ENCODE measurements at places on chromosomes 3 and 15.

DNA sequence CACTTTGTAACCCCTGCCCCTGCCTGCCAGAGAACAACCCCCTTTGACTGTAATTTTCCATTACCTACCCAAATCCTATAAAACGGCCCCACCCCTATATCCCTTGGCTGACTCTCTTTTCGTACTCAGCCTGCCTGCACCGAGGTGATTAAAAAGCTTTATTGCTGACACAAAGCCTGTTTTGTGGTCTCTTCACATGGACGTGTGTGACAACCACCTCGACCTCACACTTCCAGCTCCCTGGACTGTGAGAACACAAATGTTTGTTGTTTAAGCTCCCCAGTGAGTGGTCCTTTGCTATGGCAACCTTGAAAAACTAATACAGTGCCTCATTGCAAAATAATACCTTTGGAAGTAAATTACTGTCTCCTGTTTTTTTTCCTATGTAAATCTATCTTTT is 299.2 kb upstream of the POU1F1 start:
- DNase-seq, result no peak

GRCh38 chr3:1609416-1609815 is 489.2 kb upstream of the CNTN4 start:
- DNase-seq, result no peak

- DNase-seq, result no peak
Observed at GRCh38 chr3:141914311-141914710, 37.9 kb downstream of the ATP1B3 start.

GRCh38 chr3:124410471-124410870 is 319.8 kb upstream of the UMPS start:
- no peak for DNase-seq

- DNase-seq, result no peak
Observed at GRCh38 chr3:72892081-72892775, 4.4 kb downstream of the GXYLT2 start.

DNA sequence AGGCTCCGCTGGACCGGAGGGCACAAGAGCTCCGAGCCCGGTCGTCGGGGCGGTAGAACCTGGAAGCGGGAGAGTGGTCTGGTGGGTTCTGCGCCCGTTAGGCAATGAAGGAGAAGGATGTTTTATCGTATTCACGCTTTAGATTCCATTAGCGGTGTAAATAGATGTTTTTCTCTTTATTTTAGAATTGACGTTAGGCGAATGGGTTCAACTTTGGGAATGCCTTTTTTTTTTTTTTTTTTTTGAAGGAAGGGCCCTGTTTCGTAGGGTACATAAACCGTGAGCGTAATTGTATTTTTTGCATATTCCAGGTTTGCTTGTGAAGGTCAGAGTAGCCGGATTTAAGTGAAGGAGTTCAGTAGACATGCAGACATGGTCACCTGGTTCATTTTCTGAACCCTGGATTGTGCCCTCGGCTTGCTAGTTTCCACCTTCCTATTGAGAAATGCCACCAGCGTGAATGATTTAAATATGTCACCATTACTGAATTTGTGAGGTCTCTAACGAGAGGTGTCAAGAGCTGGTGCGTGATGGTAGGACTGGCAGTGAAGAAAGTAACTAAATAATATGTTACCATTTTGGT is 808 bp downstream of the RBM6 start:
- no peak for DNase-seq

DNA sequence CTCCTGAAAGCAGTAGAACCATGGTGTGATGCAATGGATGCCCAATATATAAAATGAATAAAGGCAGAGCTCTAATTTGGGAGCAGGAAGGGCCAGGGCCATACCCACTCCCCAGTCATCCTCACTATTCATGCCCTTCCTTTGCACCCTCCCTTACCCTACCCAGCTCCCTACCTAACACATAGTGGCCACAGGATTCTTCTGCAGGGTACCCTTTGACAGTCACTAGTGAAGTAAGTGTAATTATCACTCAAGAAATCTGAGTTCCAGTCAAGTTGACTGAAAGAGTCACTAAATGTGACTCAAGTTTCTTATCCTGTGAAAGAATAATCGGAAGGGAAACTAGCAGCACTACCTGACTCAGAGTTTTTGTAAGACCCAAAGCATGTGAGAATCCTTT is 69.2 kb downstream of the RASA2 start:
- no peak for DNase-seq

GRCh38 chr3:114213292-114213626 is 24.1 kb downstream of the ZNF80 start:
- DNase-seq, result no peak
